ENCODE measurements at places on chromosomes 12 and 14.

DNA sequence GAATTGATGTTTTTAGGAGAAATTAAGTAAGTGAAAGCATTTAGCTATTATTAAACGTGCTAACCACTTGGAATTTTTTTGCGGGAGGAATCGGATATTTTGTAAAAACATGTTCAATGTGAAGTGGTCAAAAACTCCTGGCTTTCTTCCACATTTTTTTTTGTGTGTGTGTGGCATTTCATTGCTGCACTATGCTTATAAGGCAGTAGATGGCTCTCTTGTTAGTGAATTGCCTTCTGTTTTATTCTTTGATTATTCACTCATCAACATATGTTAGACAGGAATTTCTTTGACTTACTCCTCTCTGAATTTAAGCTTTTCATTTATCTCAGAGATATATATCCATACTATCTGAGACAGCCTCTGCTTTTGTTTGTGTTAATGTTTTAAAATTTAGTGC, 71.3 kb downstream of the DERA start:
- no peak overlapping the region for H3K27ac ChIP-seq
- no peaks in the 10 kb centered on the region for H3K4me1 ChIP-seq
- H3K4me3 ChIP-seq = no peak overlapping the region
- no peak for DNase-seq
- H3K36me3 ChIP-seq = peaks cover 4% of the 10 kb centered on the region

DNA sequence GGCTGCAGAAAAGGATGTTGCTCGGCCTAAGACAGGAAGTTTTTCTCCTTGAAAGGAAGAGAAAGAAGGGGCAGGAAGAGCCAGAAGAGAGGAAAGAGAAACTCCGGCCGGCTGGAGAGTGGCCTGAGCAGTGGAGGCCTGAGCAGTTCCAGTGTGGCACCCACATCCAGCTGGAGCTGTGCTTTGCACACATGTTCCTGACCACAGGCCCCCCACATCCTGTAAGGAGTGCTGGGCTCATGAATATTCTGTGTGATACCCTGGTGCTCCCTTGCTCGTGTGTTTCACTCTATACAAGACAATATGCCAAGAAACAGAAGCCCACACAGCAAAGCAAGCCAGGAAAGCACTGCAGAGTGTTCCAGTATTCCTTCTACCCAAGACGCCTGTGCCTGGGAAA, 27.1 kb downstream of the POLE start:
- no peaks in the 10 kb centered on the region for H3K4me1 ChIP-seq
- H3K27ac ChIP-seq = no peak overlapping the region
- H3K27me3 ChIP-seq = no peaks in the 10 kb centered on the region
- peaks cover 65% of the 10 kb centered on the region for H3K36me3 ChIP-seq
- H3K4me3 ChIP-seq = no peak overlapping the region
- no peak for DNase-seq

DNA sequence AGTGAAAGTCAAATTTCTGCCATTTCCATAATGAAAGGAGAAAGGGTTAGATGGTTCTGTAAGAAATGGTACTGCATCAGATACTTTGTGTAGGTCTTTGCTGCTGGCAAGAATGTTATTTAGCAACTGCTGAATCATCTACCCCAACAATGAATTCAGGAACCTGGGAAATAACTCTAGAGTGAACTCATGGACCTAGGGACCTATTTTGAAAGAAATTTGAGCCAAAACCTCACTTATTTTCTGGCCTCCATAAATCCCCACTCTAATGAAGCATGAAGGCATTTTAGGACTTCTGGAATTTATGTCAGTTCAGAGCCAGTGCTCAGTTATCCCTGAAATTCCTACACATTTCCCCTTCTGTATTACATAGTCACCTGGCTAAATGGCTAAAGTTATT, 50.9 kb upstream of the CPNE8 start:
- DNase-seq = no peak
- H3K4me1 ChIP-seq = no peaks in the 10 kb centered on the region
- H3K4me3 ChIP-seq = no peak overlapping the region

- H3K36me3 ChIP-seq = no peaks in the 10 kb centered on the region
- no peaks in the 10 kb centered on the region for H3K27me3 ChIP-seq
- DNase-seq = no peak
- no peaks in the 10 kb centered on the region for H3K4me1 ChIP-seq
- H3K4me3 ChIP-seq = no peak overlapping the region
- no peak overlapping the region for H3K27ac ChIP-seq
Observed at GRCh38 chr12:12872934-12873275, 18.5 kb upstream of the GPRC5A start.

DNA sequence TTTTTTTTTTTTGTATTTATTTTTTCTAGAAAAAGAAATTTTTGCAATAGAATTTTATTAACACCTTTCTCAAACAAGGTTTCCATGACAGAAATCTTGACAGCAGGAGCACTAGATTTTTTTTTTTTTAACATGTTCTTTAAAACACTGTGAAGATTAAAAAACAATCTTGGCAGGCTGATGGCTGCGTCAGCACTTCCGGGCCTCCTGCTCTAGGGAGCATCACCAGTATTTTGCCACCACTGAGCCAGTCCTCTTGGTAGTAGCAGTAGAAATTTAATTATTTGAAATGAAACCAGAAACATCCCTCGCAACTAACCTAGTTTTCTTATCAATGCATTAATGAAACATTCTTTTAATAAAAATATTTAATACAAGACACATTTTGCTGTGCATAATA, 99.6 kb downstream of the APAF1 start:
- peaks cover 5% of the 10 kb centered on the region for H3K4me1 ChIP-seq
- H3K36me3 ChIP-seq = no peaks in the 10 kb centered on the region
- no peaks in the 10 kb centered on the region for H3K27me3 ChIP-seq
- H3K4me3 ChIP-seq = peak overlapping the region; percentile 71

DNA sequence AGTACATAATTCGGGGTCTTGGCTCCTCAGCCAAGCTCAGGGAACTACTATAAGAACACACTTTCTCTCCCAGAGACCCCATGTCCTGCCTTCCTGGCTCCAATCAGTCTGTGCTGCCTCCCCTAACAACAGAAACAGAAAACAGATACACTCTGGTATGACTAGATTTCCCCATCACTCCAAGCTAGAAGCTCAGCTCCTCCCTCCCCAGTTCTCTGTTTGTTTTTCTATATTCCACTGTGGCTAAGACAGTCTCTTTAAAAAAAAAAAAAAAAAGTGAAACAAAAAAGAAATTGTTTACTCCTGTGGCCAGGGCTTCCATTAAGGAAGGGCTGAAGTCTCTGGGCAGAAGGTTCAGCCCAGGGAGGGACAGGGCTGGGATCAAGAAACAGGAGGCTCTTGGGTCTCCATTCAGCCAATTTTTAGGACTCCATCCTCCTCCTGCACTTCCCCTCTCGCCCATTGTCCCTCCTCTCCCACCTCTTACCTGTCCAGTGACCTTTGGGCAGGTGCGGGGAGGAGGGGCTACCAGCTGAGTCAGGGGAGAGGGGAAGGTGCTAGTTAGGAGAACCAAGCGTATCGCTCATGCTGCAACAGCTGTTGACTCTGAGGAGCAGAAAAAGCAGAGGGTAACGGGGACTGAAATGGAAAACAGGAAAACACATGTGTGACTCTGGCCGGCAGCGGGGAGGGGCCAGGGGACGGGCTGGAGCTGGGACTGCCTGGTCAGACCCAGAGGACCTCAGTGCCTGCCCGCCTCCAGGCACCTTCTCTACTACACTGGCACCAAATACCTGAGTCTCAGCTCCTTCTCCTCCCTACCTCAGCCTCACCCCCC, 4.1 kb upstream of the SLC7A7 start:
- no peak overlapping the region for H3K4me3 ChIP-seq
- DNase-seq = no peak
- H3K27ac ChIP-seq = no peak overlapping the region
- no peaks in the 10 kb centered on the region for H3K27me3 ChIP-seq

DNA sequence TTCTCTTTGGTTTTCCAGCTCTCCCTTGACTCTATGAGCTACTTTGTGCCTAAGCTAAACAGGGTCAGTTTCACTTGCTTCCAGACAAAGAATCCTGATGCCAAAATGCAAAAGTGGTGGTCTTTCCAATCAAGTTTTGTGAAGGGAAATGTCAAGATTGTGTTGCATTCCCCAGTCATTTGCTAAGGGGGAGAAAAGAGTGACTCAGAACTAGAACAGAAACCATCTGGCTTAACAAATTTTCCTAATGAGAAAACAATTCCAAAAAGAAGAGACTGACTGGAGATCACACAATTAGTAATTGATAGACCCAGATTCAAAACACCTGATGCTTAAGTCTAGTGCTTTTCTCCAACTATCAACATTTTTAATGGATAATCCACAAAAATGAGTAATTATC, 235.1 kb upstream of the DIO2 start:
- DNase-seq = no peak
- no peaks in the 10 kb centered on the region for H3K4me1 ChIP-seq
- no peaks in the 10 kb centered on the region for H3K36me3 ChIP-seq
- H3K4me3 ChIP-seq = no peak overlapping the region

- H3K4me1 ChIP-seq = no peaks in the 10 kb centered on the region
- no peaks in the 10 kb centered on the region for H3K27me3 ChIP-seq
- no peak within 1 kb of the TSS for H3K4me3 ChIP-seq
- DNase-seq = no peak
Observed at GRCh38 chr14:104579507-104579906, at the start of gene C14orf180. Gene C14orf180 (plus strand): TSS chr14:104579764. CDS start chr14:104586431, 6,667 bp downstream.

DNA sequence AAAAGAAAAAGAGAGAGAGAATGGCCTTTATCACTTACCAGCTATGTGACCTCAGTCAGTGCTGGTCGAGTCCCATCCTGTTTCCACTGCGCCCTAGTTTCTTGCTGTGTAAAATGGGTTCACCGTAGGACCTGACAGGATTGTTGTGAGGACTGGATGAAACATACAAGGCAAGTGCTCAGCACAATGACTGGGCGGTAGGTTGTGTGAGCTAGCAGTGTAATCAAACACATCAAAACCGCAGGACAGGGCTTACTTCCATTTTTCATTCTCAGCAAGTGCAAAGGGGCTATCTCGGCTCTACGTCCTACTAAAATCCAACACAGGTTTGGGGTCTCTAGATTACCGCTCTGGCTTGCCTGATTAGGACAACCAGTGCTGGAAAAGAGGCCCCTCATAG, 36.4 kb upstream of the ATXN2 start:
- H3K4me3 ChIP-seq = no peak overlapping the region
- no peak for DNase-seq
- no peaks in the 10 kb centered on the region for H3K27me3 ChIP-seq
- H3K27ac ChIP-seq = no peak overlapping the region
- no peaks in the 10 kb centered on the region for H3K36me3 ChIP-seq

DNA sequence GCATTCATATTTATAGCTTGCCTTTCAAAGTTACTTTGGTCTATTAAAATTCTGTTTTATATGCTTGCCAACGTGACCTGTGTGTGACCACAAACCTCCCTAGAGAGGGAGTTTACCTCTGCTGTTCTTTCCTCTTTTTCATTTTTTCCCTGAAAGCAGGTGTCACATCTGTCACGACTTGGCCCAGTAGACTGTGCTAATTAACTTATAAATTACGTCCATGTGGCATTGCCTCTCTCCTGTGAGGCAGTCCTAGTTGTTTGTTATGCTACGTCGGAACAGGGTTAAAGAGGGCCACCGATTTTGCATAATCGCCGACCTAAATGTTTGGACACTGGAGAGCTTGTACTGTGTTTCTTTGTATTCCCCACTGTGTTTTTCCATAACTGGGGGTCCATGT, 343.9 kb upstream of the FLRT2 start:
- no peak overlapping the region for H3K4me3 ChIP-seq
- no peaks in the 10 kb centered on the region for H3K4me1 ChIP-seq
- H3K36me3 ChIP-seq = no peaks in the 10 kb centered on the region
- no peak for DNase-seq
- no peaks in the 10 kb centered on the region for H3K27me3 ChIP-seq

GRCh38 chr12:54442961-54443360, 23.9 kb upstream of the ITGA5 start:
- no peaks in the 10 kb centered on the region for H3K36me3 ChIP-seq
- H3K27ac ChIP-seq = no peak overlapping the region
- H3K4me1 ChIP-seq = no peaks in the 10 kb centered on the region
- H3K4me3 ChIP-seq = no peak overlapping the region
- DNase-seq = no peak

GRCh38 chr12:115132905-115133304, 448.9 kb upstream of the TBX3 start:
- H3K27me3 ChIP-seq = no peaks in the 10 kb centered on the region
- no peak overlapping the region for H3K4me3 ChIP-seq
- no peaks in the 10 kb centered on the region for H3K36me3 ChIP-seq
- no peak for DNase-seq
- no peaks in the 10 kb centered on the region for H3K4me1 ChIP-seq

GRCh38 chr14:31118892-31119291, 88.7 kb downstream of the HECTD1 start:
- no peak for DNase-seq
- no peaks in the 10 kb centered on the region for H3K4me1 ChIP-seq
- peaks cover 75% of the 10 kb centered on the region for H3K36me3 ChIP-seq
- no peak overlapping the region for H3K27ac ChIP-seq

DNA sequence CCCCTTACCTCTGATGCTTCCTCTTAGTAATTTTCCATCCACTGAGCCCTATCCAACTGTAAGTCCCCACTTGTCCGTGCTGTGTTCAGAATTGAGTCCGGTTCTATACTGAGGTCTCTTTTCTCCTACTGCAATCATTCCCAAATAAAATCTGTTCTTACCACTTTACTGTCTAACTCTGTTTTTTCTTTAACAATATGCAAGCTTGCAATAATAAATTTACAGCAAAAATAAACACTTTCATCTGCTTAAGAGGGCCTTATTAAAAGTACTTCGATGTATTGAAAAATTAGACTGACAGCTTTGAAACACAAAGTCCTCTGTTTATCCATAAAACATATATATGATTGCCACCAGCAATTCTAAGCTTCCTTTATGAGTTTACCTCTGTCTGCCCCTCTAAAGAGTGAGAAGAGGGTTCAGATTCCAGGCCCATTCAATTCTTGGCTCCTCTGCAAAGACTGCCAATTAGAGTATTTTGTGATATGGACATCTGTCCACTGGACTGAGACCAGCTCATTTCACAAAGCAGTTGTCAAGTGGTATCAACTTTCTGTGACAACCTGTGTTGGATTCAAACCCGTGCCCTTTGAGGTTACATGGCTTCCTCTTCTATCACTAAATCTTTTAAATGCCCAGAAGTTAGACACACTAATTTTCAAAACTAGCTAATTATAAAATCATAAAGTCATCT, 39.9 kb upstream of the G2E3 start:
- H3K4me3 ChIP-seq = no peak overlapping the region
- H3K36me3 ChIP-seq = no peaks in the 10 kb centered on the region
- H3K27me3 ChIP-seq = no peaks in the 10 kb centered on the region
- H3K27ac ChIP-seq = no peak overlapping the region
- DNase-seq = no peak

DNA sequence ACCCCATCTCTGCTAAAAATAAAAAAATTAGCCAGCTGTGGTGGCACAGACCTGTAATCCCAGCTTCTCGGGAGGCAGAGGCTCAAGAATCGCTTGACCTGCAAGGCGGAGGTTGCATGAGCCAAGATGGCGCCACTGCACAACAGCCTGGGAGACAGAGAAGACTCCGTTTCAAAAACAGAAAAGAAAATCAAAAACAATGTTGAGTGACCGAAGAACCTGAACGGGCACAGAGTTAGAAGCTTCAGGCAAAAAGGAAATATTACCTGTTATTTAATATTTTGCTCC, 3.5 kb downstream of the GLT1D1 start:
- H3K27me3 ChIP-seq = peaks cover 6% of the 10 kb centered on the region
- no peak overlapping the region for H3K4me3 ChIP-seq
- no peaks in the 10 kb centered on the region for H3K4me1 ChIP-seq

Data from effector memory CD4-positive, alpha-beta T cell (primary cell).